ENCODE measurements at places on chromosomes 11 and 22.

DNA sequence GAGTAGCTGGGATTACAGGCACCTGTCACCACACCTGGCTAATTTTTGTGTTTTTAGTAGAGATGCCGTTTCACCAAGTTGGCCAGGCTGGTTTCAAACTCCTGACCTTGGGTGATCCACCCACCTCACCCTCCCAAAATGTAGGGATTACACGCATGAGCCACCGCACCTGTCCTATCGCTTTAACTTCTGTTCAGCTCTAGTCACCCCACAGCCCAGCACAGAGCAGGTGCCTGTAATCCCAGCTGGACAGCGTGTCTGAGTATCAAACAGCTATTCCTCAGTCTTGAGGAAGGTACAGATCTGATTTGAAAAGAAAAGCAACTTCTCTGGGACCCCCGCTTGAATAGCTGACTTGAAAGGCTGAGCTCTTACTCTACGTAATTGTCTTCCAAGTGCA lies 149.1 kb downstream of the CTTN start:
- no peak for DNase-seq

DNA sequence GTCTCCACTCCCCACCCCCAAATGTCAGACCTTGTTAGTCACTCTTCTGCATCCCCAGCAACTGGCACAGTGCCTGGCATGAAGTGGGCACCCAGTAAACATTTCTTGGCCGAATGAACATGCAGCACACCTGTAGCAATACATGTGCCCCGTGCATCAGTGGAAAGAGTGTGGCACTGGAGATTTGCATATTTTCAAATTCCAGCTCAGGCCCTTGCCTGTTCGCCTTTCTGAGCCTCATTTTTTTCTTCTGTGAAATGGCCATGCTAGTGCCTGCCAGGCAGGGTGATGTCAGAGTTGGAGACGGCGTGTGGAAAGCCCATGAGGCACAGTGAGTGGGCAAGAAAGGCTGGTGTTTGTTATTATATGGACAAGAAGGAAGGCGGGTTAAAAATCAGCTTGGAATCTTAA lies 38.7 kb downstream of the CD82 start:
- DNase-seq = peak; percentile 53

- no peak for DNase-seq
These were observed 48.7 kb downstream of the FDX1 start for GRCh38 chr11:110478410-110478809.

GRCh38 chr11:81036168-81036870 lies 1595.5 kb upstream of the TENM4 start:
- no peak for DNase-seq

- DNase-seq = peak; percentile 70
These were observed 49.0 kb downstream of the OR4D9 start for GRCh38 chr11:59560290-59560701.

DNA sequence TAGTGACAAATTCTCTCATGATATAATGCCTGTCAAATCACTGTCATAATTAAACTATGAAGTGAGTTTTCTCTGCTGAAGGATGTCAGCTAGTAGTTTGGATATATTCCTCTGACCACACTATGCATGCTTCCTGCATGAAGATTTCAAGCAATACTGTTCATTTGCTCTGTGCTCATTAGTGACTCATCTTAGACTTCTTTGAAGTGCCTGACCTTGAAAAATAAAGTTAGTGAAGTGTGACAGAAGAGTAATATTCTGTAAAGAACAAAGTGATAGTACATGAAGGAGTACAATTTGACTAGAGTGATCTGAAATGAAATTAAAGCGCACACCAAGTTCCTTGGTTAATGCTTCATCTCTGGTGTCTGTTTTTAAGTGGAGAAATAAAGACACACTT lies 629.5 kb upstream of the ANO3 start:
- DNase-seq = no peak

- no peak for DNase-seq
These were observed 59.5 kb upstream of the PHF21A start for GRCh38 chr11:46180736-46181135.

DNA sequence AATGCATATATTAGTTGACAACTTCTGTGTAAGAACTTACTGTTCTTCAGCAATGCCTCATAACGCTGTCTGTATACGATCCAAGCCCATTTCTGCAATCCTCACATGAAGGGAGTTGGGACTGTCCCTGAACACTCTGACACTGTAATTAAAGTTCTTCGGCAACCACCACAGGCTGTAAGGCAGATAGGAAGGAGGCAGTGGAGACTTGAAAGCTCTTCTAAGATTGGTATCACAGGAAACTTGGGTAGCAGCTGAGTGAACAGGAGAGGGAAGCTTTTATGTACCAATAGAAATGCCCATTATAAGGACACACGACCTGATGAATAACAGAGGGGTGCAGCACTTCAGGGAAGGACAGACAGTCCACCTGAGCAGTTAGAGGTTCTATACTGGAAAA lies 12.0 kb upstream of the GAB2 start:
- DNase-seq = no peak

GRCh38 chr11:99117603-99118002 lies 96.9 kb downstream of the CNTN5 start:
- DNase-seq = no peak

GRCh38 chr22:49499433-49500075 lies 328.1 kb downstream of the BRD1 start:
- no peak for DNase-seq

DNA sequence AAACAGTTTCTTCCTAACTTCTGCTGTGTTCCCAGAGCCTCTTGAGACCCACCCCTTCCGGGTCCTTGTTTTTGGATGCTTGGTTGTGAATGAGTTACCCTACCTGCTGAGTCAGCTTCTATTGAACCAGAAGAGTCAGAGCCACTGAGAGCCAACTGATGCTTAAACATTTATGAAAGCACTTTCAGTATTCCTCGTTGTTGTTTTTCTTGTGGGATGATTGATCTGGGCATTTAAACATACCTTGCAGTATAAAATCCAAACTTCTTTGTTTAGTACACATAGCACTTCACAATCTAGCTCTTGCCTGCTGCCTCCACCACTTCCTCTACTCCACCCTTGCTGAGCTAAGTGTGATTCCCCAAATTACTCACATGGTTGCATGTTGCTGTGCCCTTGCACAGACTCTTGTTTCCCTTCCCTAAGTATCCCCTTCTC lies 5.5 kb downstream of the PRSS23 start:
- DNase-seq = no peak
